H1 (cell line): ENCODE measurements at places on chromosomes 12 and 14. TPM values are rescaled to one million over a fixed set of nuclear protein-coding genes. Genes with fewer than 3 reads are reported as not detected.

GRCh38 chr14:29645117-29645516 lies 282.5 kb downstream of the PRKD1 start:
- no peak for DNase-seq

DNA sequence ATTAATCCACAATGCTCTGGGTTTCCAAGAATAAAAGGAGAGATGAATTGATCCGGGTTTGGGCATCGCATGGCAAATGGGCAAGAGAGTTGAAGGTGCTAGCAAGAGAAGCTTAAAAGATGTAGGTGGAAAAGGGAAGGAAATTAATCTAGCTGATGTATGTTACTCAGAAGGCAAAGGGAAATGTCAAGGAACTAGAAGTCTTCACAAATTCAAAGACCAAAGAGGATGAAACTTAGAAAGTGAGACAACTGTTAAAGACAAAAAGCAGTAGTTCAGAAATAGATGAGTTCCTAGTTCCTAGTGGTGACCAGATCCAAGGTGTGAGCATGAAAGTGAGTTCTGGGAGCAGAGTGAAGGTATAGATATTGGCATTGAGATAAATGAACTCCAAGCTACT lies 228.3 kb downstream of the SEC23A start:
- no peak for DNase-seq

GRCh38 chr14:103830511-103831270 lies 16.7 kb downstream of the PPP1R13B start:
- DNase-seq, result no peak

- no peak for DNase-seq
Observed at GRCh38 chr12:126895951-126896913, 1370.7 kb upstream of the TMEM132C start.

DNA sequence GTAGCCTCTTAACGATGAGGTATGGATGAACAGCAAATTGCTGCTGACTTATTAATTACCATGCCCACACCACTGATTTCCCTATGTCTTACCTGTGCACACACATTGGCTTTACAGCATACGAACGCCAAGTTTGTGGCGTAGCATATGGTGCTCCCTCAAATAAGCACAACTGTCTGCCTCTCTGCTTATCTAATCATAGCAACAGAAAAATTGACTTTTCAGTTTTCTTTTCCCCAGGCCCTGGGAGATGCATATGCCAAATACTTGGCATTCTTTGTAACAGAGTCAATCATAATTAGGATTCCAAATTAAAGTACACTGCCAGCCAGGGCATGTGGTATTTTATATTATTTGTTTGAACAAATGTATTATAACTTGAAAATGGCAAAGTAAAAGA lies 625.5 kb downstream of the DIO2 start:
- no peak for DNase-seq

GRCh38 chr12:113003636-113004035 lies 25.3 kb downstream of the OAS2 start:
- no peak for DNase-seq

The COCH gene
- 30.0 and 30.8 TPM in 2 replicates for total RNA-seq

The CCDC38 gene
- not detected in 2 replicates for total RNA-seq

The A2ML1 gene
- total RNA-seq, result 9.0 and 10.3 TPM in 2 replicates
